ENCODE measurements at places on chromosomes 6 and 20.

DNA sequence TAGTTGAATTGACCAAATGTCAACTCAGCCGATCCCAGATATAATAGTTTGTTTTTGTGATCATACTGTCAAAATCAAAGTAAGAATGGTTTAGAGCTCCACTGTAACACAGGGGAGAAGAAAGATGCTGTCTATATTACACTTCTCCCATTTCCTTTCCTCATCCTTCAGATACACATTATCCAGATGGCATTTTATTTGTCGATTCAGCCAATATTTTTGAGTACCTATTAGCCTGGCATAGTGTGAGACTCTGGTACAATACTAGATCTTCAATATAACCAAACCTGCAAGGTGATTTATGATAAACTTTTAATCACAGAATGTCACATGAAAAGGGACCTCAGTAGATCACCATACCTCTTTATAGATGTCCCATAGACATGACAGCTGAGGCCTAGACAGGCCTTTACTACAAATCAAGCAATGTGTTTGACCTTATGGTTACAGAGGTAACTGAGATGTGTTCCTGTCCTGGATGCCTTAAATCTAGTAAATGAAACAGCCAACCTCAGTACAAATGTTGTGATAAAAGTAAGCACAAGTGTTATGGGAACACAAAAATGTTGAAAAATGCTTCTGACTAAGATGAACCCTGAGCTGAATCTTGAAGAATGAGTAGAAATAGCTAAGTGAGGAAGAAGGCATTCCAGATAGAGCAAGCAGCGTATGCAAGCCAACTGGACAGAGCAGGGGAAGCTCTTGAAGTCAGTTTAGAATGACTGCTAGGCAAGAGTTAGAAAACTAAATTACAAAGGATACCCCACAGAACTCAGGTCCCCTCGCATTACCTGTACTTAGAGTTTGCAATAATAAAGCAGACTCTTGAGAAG, 1.9 kb downstream of the FBXO9 start:
- DNase-seq = no peak

DNA sequence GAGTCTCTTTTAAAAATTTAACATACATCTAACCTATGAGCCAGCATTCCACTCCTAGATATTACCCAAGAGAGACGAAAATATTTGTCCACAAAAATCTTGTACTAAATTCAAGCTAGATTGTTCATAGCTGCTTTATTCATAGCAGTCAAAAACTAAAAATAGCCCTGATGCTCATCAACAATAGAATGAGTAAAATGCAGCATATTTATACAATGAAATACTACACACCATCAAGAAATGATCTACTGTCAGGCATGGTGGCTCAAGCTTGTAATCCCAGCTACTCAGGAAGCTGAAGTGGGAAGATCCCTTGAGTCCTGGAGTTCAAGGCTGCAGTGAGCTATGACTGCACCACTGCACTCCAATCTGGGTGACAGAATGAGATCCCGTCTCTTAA, 22.0 kb upstream of the SRC start:
- DNase-seq = no peak

DNA sequence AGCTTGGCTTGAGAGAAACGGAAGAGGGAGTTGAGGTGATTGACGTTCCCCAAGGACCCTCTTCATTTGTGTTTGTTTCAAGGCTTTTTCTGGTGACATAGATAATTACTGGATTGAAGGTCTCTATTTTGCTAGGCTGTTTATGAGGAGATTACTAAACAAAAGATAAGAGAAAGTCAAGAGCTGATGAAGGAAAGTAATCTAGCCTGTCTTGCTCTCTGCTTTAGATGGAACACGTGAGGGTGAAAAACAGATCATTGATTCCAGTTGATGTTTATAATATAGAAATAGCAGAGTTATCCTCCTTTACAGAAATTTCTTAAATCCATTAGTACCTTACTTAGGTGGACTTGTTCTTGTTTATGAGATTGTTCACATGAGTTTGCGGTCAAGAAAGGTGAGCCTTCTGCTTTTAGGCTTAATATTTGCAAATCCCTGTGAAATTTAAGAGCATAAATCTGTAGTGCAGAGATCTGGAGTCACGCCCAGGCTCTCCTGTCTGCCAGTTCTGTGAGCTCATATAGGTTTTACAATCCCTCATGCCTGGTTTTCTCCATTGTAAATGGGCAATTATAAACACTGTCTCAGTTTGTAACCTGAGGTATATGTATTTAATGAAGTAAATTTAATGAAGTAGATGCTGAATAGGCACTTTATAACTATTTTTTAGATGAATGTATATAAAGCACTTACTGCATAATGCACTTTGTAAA, 272.8 kb downstream of the NKAIN2 start:
- DNase-seq = peak; percentile 52

DNA sequence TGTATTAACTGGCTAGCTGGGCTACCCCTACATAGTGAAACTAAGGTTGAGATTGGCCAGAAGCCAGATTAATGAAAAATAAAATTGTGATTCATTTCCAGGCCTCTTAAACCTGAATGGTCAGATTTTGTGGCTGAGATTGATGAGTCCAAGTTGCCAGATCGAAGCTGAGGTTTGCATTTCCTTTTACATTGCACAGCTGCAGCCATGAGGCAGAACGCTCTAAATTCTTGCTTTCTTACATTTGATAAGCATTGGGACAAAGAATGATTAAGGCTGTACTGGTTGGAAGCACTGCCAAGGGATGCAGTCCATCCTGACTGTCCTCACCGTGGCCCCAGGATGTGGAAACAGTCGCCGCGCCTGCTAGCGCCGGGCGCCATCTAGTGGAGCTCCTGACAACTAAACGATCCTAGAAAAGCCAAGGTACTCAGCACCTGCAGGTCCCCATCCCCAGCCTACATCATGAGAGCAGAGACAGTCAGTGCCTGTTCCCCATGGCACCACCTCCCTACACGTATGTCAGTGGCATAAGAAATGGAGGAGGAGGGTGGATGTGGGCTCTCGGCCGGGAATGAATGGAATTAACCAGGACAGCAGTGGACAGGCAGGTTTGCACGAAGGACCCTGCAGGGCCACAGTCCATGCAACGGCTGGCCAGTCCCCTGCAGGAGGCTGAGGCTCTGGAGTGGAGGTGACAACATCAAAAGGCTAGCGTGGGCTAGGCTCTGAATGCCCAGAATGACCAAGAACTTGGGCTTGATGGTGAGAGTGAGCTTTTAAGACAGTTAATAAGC, 19.0 kb downstream of the PXDC1 start:
- peak; percentile 31 for DNase-seq

GRCh38 chr6:135853986-135854385, 2.5 kb downstream of the PDE7B start:
- DNase-seq = no peak

GRCh38 chr6:166927240-166927934, 29.0 kb downstream of the RNASET2 start:
- DNase-seq = no peak

DNA sequence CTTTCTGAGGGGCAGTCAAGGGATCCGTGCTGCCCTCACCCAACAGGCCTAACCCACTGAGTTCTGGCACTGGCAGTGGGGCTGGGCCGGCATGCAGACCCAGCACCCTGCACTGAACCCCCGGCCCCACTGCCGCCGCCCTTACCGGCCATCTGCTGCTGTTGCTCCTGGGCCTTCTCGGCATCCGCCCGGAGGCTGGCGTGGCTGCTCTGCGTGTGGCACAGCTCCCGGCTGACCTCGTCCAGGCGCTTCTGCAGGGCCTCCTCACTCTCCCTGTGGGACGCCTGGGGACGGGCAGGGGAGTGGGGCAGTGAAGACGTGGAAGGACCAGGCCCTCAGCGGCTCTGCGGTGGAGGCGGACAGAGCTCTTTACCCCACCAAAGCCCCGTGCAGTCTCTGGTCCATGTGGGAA, 52.4 kb downstream of the RRBP1 start:
- no peak for DNase-seq
